ENCODE measurements at places on chromosomes 1 and 21. TPM values are rescaled to one million over a fixed set of nuclear protein-coding genes. Genes with fewer than 3 reads are reported as not detected.

LIPI gene
- not detected for total RNA-seq

LCE1D gene
- total RNA-seq: not detected

LMOD1 gene
- total RNA-seq: 0.62 TPM

PRDM16 gene
- total RNA-seq: 69.1 TPM

DNA sequence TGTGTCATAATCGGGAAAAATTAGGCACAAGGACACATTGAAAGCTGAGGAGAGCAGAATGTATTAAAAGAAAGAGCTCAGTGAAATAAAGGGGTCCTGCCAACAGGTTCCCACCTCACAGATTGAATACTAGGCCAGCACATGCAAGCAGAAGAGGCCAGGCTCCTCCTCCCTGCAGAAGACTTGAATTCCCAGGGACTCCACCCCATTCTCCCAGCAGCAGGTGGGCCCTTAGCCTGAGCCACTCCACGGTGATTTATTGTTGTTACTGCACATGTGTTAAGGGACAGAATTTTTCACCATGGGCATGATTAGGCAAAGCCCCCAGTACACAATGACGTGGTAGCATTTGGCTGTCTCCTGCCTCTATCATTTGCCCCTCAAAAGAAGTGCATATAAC is 1844.7 kb downstream of the NCAM2 start:
- DNase-seq: no peak

- no peak for DNase-seq
Measured at GRCh38 chr1:169201084-169201619, 94.7 kb downstream of the ATP1B1 start.

DNA sequence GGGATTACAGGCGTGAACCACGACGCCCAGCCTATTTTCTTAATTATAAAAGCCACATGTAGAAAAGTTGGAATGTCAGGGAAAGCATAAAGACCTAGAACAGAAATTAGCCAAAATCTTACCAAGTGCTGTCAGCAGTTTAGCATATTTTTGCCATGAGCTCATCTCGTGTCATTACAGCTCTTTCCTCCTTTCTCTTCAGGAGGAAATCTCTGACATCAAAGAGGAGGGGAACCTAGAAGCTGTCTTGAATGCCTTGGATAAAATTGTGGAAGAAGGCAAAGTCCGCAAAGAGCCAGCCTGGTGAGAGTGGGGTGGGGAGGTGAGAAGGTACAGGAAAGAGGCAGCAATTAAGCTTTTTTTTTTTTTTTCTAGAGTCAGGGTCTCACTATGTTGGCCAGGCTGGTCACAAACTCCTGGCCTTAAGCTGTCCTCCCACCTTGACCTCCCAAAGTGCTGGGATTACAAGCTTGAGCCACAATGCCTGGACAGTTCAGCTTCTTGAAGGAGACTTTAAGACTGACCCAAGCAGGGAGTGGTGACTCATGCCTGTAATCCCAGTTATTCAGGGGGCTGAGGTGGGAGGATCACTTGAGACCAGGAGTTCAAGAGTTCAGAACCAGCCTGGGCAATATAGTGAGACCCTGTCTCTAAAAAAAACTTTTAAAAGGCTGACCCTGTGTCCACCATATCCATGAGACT is 8.4 kb upstream of the BGLAP start:
- DNase-seq: no peak

DNA sequence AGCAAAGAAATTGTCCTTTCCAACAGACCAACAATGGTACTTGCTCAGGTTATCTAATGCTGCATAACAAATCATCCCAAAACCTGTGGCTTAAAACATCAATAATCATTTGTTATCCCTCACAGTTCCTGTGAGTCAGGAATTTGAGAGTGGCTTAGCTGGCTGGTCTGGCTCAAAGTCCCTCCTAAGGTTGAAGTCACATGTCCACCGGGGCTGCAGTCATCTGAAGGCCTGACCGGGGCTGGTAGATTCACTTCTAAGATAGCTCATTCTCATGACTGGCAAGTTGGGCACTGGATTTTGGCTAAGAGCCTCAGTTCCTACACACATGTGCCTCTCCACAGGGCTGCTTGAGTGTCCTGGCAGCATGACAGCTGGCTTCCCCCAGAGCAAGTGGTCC is 16.9 kb downstream of the ERI3 start:
- no peak for DNase-seq

- no peak for DNase-seq
Measured at GRCh38 chr1:228794173-228794572, 58.9 kb downstream of the RHOU start.

- no peak for DNase-seq
Measured at GRCh38 chr21:32410291-32410690, 2.2 kb upstream of the EVA1C start.

DNA sequence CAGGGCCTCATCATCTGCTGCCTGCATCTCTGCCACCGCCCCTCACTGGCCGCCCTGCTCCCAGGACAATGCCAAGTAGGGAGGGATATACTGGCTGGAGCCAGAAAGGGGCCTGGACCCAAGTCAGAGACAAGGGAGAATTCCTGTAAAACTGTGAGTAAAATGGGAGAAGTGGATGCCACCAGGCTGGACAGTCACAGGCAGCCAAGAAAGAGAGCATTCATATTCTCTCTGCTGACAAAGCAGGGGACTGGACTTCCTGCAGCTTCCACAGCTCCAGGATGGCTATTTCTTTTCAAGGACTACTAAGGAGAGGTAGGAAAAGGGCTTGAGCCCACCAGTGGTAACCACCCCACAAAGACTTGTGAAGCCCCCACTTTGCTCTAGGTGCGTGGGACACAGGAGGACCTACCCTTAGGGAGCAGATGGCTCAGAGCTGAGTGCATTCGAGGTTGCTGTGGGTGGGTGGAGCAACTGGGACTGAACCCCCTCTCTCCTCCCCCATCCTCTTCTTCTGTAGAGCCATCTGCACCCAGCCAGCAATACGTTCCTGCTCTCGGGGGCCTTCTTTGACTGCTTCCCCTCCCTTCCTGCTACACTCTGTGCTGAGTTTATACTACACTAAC is 57.5 kb downstream of the GLIS1 start:
- DNase-seq: no peak

- DNase-seq: no peak
Measured at GRCh38 chr1:151157067-151157531, 650 bp downstream of the TNFAIP8L2 start.

DNA sequence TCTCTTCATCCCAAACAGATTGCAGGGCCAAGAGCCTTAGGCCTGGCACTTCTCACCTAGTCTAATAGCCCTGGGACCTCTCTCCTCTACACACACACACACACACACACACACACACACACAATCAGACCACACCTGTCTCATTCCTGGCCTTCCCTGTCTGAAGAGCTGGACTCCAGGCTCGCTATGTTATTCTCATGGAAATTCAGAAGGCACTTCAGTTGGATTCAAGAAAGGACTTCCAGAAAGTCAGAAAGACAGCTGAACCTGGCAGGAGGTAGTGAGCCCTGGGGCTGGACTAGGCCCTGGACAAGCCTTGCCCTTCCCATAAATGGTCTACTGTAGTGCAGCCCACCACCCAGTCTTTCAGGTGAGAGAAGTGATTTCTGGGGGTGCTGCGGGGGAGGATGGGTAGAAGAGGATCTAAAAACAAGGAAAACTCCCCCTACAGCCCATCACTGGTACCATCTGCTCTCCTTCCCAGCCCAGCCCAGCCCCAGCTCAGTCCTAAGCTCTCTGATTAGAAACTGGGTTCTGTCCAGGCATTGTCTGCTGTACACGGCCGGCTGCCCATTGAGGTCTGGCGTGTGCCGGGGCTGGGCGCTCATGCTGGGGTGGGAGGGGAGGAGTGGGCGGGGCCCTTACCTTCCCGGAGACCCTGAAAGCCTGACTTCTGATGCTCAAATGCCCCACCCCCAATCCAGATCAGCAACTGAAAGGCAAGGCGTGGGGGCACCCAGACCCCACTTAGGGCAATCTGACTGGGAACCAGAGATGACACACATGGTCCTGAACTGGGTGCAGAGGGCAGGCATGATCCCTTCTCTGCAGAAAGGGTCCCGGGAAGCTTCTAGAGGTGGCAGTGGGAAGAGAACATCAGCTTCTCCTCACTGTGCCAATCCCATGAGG is 2.5 kb downstream of the KIF21B start:
- DNase-seq: no peak

GRCh38 chr1:39802496-39803260 is 14.0 kb upstream of the BMP8B start:
- DNase-seq: no peak

- no peak for DNase-seq
Measured at GRCh38 chr1:153921803-153922075, 1.0 kb downstream of the GATAD2B start.

- no peak for DNase-seq
Measured at GRCh38 chr1:95640746-95641145, 406.7 kb downstream of the RWDD3 start.

DNA sequence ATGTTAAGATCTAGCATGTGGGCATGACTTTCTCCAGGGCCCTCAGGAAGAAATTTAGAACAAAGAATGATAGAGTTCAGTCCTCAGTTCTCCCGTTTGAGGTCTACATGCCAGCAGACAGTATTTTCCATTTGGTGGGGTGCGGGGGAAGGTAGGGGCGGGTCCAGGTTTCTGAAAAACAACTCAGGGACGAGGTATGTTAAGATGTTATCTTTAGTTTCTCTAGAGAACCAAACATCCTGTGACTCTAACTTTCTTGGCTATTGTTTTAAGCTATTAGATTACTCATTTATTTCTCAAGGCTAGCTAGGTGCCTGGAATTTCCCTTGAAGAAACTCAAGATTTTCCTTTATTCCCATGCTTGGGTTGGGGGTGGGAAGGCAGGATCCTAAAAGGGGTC is 42.3 kb upstream of the SYT14 start:
- no peak for DNase-seq

- no peak for DNase-seq
Measured at GRCh38 chr1:192949783-192950182, 109.4 kb downstream of the UCHL5 start.

DNA sequence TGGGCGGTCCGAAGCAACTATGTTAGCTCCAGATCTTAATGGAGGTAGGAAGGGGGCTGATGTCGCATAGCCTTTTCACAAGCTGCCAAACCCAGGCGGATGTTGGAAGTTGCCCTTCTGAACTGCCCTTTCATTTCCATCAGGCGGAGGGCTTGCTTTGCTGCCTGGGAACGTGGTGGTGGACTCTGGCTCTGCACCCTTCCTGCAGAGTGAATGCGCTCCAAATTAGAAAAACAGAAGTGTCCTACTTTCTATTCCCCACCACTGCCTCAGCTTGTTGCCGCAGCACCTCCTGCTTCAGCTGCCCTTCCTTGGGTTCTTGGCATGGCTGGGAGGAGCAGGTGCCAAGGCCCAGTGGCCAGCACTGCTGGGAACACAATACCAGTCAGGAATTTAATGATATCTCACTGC is 60.6 kb downstream of the AK4 start:
- DNase-seq: no peak

- no peak for DNase-seq
Measured at GRCh38 chr1:33684396-33685179, 179.3 kb upstream of the HMGB4 start.

DNA sequence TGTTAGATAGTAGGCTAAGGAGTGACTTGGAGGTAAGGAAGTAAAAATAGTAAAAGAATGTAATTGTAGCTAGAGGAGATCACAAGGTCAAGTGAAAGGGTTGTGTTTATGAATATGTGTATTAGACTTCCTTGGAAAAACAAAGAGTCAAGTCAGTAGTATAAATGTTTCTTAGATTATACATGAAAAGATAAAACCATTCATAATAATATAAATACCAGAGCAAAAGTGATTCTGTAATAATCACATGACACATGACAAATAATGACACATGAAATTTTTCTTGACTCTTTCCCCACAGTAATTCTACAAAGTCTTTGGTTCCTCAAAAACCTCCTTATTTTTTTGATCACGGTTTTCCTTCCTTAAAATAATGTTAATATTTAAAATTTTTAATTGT is 56.4 kb downstream of the IVNS1ABP start:
- no peak for DNase-seq

DNA sequence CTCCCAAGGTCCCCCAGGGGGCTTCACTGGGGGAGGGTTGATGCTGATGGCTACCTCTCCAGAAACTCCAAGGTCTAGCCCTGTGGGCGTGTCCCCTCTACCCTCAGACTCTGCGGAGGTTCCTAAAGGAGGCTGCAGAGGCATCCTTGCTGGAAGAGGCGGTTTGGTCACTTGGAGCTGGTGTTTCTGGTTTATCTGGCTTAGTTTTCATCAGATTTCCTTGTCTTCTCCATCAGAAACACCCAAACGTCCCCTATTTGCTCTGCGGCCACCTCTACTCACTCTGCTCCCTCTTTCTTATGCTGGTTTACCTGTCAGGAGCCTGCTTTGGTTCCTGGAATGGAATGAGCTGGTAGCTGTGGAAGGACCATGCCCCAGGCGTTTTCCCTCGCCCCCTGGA is 2.5 kb downstream of the PKP1 start:
- no peak for DNase-seq

DNA sequence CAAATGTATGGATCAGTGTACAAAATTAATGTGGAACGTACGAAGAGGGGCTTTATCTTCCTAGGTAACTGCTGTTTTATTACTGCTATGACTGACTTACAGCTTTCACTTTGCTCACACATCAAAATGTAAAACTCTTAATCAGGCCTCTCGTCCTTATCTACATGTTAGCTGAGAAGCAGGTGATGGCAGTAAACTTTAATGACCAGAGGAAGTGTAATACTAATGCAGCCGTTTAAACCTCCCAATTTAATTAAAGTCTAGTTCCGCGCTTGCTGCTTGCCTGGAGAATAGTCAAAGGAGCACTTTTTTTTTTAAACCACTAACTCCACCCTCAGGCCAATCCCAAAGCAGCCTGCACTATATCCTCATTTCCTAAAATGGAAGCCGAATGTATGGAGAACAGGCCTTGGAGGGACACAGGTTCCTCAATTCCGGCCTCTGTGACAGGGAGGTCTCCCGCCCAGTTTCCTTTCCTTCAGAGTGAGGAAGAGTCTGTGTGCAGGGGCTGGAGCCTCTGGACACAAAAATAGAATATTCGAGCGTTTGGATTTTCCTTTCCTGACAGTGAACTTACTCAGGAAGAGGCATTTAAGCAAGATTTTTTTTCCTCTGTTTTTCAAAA is 36.7 kb upstream of the RASAL2 start:
- DNase-seq: no peak

DNA sequence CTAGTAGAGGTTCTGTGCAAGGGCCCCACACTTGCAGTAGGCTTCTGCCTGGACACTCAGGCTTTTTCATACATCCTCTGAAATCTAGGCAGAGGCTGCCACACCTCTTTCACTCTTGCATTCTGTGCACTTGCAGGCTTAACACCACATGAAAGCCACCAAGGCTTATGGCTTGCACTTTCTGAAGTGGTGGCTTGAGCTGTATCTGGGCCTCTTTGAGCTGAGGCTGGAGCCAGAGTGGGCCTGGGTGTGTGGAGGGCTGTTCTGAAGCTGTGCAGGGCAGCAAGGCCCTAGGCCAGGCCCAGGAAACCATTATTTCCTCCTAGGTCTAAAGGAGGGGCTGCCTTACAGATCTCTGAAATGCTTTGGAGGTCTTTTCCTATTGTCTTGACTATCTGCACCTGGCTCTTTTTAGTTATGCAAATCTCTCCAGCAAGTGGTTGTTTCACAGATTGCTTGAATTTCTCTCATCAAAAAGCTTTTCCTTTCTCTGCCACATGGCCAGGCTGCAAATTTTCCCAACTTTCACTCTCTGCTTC is 66.2 kb downstream of the TYW3 start:
- DNase-seq: no peak

- no peak for DNase-seq
Measured at GRCh38 chr1:234310460-234310817, 62.8 kb upstream of the COA6 start.
